ENCODE measurements at places on chromosomes 3 and 15.
A peak's percentile ranks its signal among the peaks of the same experiment; 100 is the strongest.

- no peak for DNase-seq
These were observed 173.6 kb downstream of the P3H2 start for GRCh38 chr3:189947068-189947467.

- no peak for DNase-seq
These were observed 55.9 kb downstream of the DNASE1L3 start for GRCh38 chr3:58154626-58155449.

DNA sequence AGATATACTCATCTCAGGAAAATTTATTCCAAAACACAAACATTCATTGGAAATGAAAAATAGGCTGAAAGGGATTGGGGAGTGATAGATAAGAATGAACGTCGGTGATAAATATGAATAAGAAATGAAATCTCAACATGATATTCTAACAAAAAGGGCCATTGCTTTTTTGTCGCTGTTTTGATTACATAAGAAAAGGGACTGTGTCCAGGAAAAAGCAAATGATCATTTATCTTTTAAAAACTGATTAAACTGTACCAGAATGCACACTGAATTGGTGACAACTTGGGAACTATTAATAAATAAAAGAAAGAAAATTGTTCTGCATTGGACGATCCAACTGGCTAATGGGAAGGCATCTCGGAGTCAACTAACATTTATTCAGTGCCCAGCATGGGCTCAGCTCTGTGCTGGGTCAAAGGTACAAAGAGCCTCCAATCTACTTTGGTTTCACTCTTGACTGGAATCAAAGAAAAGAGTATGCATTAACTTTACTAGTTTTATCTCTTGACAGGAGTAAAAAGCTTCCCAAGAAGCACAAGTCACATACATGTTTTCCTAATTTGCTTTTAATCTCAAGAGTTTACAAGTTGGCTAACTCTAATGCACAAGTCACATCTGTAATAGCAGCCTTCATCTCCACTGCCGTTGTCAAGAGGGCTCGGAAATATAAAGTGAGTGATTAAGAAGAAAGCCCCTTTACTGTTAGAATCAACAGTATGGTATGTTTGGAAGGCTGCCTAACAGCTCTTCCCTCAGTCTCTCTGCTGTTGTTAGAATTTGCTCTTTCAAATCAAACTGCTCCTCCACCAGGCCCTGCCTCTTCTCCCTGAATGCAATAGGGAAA lies 280.0 kb downstream of the IGSF11 start:
- DNase-seq: no peak

- peak; percentile 71 for DNase-seq
These were observed 245.0 kb upstream of the TOPAZ1 start for GRCh38 chr3:43996379-43997301.

- no peak for DNase-seq
These were observed 11.3 kb downstream of the MITF start for GRCh38 chr3:69750549-69750948.

DNA sequence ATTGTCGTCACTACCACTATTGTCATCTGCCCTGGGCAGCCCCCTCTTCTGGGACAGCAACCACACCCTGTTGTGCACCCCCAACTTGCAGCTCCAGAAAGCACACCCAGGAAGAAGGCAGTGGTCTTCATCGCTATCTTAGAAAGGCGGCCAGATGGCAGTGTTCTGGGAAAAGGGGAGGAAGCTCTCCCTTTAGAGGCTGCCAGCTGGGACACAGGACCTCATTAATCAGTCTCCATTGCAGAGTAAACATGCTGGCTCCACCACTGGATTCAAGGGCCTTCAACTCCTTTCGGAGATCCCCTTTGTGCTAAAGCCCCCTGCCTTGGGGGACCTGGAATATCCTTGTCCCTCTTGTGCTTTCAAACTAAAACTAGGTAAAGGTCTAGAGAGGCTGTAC lies 199.3 kb upstream of the LINGO1 start:
- no peak for DNase-seq

GRCh38 chr15:73629798-73630429 lies 3.3 kb downstream of the NPTN start:
- no peak for DNase-seq

DNA sequence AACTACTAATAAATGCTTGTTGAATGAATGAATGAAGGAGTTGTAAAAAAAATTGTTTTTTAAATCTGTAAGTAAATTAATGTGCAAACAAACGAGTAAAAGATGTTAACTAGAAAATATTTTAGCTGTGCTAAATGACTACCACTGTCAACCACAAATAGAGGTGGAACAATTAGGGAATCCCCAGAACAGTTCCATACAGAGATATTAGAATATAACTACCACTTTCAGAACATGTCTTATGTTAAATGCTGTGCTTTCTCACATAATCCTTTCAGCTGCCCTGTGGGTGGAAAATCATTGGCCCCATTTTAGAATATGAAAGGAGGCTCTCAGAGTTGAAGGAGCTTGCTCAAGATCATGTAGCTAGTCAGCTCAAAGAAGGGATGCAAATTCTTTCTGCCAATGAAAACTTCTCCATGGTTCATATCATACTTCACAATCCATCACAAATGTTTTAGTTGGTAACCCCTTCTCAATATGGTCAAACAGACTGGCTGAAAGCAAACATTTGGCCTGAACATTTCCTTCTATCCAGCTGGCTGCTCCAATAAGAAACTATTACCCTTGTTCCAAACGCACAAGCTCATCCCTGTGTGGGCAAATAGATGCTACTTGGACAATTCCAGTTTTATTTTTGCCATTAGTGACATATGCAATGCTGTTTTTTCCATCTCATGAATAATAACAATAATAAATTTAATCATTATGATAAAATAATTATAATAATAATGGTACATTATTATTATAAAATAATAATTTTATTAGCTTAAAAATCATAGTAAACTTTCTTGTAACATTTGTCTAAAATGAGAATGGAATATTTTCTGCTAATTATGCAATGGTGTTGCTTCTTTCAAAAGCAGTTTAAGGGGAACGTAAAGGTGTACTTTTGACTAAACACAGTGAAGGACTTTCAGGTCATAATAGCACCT lies 290.4 kb upstream of the STT3B start:
- DNase-seq: no peak

DNA sequence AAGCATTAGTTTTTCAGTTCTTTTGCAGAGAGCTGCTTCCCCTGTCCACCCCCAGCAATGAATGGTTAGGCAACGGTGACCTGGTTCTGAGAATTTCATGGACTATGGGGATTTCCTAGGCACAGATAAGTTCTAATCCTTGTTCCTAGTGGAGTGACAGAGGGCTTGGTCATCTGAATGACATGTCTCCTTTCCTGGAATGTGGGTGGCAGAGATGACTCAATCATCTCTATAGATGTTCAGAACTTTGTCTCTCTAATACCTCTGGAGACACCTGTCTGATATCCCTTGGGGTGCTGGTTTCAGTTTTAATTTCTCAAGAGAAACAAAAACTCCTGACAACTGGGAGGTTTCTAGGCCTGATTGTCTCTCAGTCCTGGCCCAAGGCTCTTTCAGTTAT lies 10.4 kb downstream of the PLA2G4E start:
- no peak for DNase-seq
